SJSA1 (cell line): ENCODE measurements at places on chromosomes 5 and 9. TPM values are rescaled to one million over a fixed set of nuclear protein-coding genes. Genes with fewer than 3 reads are reported as not detected.

The OR1B1 gene
- not detected in 2 replicates for total RNA-seq

The TMEM174 gene
- not detected in 2 replicates for total RNA-seq

The PSAT1 gene
- 24.7 and 29.9 TPM in 2 replicates for total RNA-seq

The IGFBPL1 gene
- total RNA-seq: 1.7 and 9.1 TPM in 2 replicates

The GARNL3 gene
- 0.22 and 2.0 TPM in 2 replicates for total RNA-seq

- no peak for DNase-seq
- H3K36me3 ChIP-seq: no peaks in the 10 kb centered on the region
- no peak overlapping the region for H3K4me3 ChIP-seq
- no peaks in the 10 kb centered on the region for H3K4me1 ChIP-seq
Measured at GRCh38 chr5:92775711-92776615, 805.1 kb downstream of the NR2F1-AS1 start.

- no peak overlapping the region for H3K27ac ChIP-seq
- no peaks in the 10 kb centered on the region for H3K36me3 ChIP-seq
- no peak overlapping the region for H3K4me3 ChIP-seq
Measured at GRCh38 chr5:1921711-1922110, 39.0 kb upstream of the IRX4 start.

DNA sequence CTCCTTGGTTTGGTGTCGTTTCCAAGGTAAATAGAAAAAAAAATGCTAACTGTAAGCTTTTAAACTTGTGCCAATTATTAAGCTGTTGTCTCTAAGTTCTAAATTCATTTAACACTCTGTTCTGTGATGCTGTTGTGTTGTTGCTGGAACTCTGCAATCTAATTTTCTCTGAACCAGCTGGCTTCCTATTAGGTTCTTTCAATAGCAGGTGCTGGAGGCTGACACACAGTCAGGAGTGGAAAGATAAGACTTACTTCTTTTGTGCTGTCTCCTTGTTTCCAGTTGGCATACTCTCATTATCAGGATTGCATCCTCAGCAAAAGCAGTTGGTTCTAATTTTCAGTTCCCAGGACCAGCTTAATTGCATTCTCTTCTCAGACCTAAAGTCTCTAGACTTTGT, 1252.6 kb upstream of the NUDT12 start:
- H3K27ac ChIP-seq: no peak overlapping the region
- no peak overlapping the region for H3K4me3 ChIP-seq
- H3K4me1 ChIP-seq: no peaks in the 10 kb centered on the region
- no peaks in the 10 kb centered on the region for H3K27me3 ChIP-seq
- H3K36me3 ChIP-seq: no peaks in the 10 kb centered on the region

GRCh38 chr5:52560366-52560765, 227.3 kb upstream of the ITGA1 start:
- H3K36me3 ChIP-seq: no peaks in the 10 kb centered on the region
- H3K27ac ChIP-seq: no peak overlapping the region
- H3K4me3 ChIP-seq: no peak overlapping the region

DNA sequence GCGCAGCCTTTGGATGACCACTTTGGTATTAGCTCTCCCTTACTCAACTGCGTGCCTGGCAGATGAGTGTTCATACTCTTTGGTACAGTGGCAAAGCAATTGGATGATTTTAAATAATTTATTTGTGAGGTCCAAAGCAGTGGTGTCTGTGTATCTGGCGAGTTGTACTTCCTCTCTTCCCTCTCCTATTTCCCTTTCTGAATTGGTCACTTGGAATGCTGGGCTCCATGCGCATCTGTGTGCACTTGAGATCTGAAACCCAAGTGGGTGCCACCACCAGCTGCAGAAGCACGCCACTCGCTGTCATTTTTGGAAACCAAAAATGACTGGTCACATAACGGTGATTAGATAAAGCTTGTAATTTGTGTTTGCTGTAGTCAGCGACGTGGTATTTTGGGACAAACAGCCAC, 386.0 kb upstream of the KLF4 start:
- DNase-seq: no peak
- H3K27ac ChIP-seq: no peak overlapping the region
- no peak overlapping the region for H3K4me3 ChIP-seq
- no peaks in the 10 kb centered on the region for H3K36me3 ChIP-seq
- no peaks in the 10 kb centered on the region for H3K4me1 ChIP-seq
- H3K27me3 ChIP-seq: no peaks in the 10 kb centered on the region

GRCh38 chr5:14598225-14598624, 16.6 kb downstream of the OTULINL start:
- H3K27me3 ChIP-seq: peaks cover 2% of the 10 kb centered on the region; the same call in 1 of the 2 replicates
- H3K27ac ChIP-seq: no peak overlapping the region

- no peaks in the 10 kb centered on the region for H3K36me3 ChIP-seq
- H3K4me3 ChIP-seq: no peak overlapping the region
- peaks cover 56% of the 10 kb centered on the region for H3K4me1 ChIP-seq
- H3K27ac ChIP-seq: no peak overlapping the region
Measured at GRCh38 chr9:97808415-97808814, 44.6 kb upstream of the FOXE1 start.

- H3K27me3 ChIP-seq: no peaks in the 10 kb centered on the region; the same call in 1 of the 2 replicates
- H3K36me3 ChIP-seq: no peaks in the 10 kb centered on the region
Measured at GRCh38 chr5:80072103-80073073, 37.2 kb downstream of the THBS4 start.
